ENCODE measurements at places on chromosomes 13 and 19.

DNA sequence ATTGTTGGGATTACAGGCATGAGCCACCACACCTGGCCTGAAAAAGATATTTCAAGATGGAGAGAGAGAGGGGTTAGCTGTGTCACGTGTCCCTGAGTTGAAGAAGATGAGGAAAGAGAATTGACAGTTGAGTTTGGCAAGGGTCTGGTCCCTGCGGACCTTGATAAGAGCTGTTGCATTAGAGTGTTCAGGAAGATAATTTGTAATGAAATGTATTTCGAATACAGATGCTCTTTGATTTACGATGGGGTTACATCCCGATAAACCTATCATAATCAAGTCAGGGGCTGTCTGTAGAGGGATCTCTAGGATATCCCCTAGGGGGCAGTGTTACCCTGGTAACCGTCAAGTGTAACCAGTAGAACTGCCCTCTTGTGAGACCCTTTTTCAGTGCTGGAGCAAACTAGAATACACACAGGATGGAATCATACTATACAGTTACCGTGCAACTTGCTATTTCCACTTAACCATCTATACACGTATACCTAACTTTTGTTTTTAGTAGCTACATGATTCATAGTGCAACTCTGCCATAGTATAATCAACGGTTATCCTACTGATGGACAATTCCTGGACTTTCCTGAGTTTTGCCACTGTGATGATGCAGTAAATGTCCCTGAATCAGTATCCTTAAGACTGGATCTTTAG, 1.5 kb upstream of the ELOF1 start:
- no peak for DNase-seq

- DNase-seq, result no peak
These were observed 54.5 kb downstream of the FLT3 start for GRCh38 chr13:28045861-28046260.

DNA sequence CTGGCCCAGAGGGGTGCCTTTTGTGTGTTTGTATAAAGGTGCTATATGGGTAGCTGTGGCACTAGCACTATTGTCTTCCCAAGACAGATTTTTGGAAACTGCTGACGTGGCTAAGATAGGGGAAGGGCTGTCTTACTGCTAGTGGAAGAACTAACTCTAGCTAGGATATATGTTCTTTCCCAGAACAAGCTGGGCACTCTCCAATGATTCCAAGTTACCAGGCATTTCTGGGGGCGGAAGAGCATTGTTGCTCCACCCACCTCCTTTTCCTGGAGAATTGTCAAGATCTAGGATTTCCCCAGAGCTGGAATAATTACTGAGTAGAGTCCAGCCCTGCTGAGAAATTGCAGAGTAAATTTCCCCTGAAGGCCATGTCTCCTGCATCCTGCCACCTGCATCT, 408.3 kb downstream of the KLF5 start:
- no peak for DNase-seq

DNA sequence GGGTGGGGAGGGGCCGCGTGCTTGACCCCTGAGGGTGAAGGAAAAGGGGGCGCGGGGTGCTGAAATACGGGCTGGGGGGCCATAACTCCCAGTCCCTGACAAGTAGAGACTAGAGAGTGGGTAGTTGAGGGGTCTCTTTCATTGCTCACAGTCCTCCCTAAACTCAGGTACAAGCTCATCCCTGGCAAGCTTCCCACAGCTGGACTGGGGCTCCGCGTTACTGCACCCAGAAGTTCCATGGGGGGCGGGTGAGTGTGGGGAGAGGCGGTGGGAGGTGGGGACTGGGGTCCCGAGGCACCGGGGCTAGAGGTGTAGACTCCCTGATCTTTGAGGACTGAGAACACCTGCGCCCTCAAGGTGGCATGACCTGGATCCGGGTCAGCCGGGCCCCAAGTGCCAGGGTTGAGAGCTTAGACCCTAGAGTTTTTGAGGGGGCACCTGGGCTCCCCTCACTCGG, 1.3 kb downstream of the ETV2 start:
- no peak for DNase-seq

GRCh38 chr19:49581007-49581508, at the start of gene PRRG2:
Gene PRRG2, plus strand, starts transcription at chr19:49581316. Its CDS starts 1,904 bp downstream, at chr19:49583220.
- DNase-seq, result no peak

- no peak for DNase-seq
These were observed 1.9 kb downstream of the PTPRS start for GRCh38 chr19:5338656-5339197.

DNA sequence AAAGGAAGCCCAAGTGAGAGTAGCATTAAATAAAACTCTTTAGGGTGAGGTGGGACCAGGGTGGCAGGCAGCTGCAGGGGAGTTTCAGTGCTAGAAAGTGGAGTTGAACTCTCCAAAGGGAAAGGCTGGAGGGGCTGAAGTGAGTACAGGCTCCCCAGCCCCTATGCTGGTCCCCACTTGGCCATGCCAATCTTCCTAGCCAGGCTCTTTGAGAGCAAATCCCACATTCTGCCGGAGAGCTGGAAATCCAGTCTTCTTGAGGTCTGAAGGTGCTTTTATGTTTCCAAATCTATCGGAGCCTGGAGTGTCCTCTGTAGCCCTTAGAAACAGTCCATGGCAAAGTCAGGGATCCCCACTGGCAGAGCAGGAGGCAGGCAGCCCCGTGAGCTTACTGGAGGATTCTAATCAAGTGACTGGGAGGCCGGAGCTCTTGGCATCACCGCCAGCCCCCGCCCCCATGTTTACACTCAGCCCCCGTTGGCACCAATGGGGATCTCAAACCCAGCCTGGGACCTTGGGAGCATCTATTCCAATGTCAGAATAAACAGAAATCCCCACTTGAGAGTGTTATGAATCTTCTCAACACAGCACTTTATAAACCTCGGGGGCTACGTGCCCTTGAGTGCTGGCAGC, 18.3 kb downstream of the ZNF536 start:
- no peak for DNase-seq

- no peak for DNase-seq
These were observed 446 bp upstream of the ZNF83 start for GRCh38 chr19:52638601-52639000.

DNA sequence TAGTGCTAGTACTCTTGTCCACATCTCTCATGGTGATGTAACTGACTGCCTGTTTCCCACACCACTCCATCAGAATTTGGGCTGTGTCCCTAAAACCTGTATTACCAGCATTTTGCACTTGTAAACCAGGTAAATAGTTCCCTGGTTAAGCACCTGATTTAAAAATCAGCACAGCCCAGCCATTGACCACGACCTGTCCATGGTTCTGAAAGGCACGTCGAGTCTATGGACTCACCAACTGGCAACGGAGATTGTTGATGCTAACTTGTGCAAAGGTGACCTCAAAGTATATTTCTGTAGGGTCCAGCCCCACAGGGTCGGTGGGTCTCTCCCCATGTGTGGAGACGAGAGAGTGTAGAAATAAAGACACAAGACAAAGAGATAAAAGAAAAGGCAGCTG, 46.7 kb upstream of the ZNF835 start:
- DNase-seq, result no peak

DNA sequence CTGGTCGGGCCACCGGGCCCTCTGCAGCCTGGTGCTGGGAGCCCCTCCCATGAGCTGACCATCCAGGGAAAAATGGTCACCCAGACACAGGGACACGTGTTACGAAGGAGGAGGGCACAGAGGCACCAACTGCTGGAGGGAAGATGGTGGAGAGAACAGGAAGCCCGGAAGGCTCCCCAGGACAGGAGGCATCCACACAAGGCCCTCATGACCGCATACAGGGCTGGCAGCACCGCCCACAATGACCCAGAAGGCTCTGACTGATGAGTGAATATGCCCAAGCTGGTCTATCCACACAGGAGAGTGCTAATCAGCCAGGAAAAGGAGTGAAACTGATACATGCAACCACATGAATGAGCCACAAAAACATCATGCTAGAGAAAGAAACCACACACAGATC, 14.0 kb upstream of the TMEM86B start:
- DNase-seq, result no peak

DNA sequence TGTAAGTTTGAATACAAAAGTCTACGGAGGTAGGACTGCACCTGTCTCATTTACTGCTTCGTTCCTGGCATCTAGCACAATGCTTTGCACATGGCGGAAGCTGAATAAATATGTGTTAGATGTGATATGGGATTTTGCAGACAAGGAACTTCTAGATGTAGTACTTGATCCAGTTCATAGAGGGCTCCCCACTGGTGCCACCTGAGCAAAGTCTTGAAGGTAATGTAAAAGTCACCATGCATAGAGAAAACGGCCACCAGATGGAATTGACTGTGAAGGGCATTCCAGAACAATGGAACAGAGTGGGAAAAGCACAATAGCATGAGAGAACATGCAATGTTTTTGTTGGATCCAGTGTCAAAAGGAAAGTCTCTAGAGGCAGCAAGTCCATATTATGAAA, 209.3 kb downstream of the HS6ST3 start:
- no peak for DNase-seq

DNA sequence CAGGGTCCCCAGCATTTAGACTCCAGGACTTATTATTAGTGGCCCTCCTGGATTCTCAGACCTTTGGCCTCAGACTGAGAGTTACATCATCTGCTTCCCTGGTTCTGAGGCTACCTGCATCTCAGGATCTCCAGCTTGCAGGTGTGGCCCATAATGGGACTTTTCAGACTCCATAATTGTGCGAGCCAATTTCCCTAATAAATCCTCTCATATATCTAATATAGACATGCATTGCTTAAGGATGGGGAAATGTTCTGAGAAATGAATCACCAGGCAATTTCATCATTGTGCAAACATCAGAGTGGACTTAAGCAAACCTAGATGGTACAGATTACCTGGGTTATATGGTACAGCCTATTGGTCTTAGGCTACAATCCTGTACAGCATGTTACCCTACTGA, 116.5 kb upstream of the FBXL3 start:
- no peak for DNase-seq

DNA sequence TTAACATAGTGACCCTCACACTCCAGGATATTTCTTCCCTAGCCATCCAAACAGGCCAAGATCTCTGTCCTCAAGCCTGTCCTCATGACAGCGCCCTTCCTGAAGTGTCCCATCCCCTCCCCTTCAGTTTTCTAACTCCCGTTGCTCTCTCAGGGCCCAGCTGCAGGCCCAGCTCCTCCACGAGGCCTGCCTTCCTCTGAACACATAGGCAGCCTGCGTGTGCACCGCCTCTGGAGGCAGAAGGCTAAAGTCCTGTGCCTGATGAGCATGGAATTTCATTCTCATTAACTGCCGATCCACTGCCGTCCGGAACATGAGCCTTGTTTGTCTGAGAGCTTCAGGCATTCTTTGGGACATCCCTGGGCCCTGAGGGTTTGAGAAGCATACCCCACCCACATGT, 306.4 kb downstream of the DCLK1 start:
- DNase-seq, result no peak

- no peak for DNase-seq
These were observed 79.2 kb upstream of the ARHGEF7 start for GRCh38 chr13:111035861-111036260.

- no peak for DNase-seq
These were observed 7.8 kb downstream of the GAS6 start for GRCh38 chr13:113855931-113856715.

GRCh38 chr19:4391306-4391693, 9.0 kb downstream of the SH3GL1 start:
- DNase-seq, result no peak

DNA sequence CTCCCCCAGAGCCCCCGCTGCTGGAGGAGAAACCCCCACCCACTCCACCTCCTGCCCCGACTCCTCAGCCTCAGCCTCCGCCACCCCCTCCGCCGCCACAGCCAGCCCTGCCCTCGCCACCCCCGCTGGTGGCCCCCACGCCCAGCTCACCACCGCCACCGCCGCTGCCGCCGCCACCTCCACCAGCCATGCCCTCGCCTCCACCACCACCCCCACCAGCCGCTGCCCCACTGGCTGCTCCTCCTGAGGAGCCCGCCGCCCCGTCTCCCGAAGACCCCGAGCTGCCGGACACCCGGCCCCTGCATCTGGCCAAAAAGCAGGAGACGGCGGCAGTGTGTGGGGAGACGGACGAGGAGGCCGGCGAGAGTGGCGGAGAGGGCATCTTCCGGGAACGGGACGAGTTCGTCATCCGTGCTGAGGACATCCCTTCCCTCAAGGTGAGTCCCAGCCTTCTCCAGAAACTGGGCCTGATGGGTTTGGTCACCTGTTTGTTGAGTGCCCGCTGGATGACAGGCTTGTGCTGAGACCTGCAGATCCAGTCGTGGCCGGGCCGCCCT, 10.6 kb downstream of the PRR12 start:
- DNase-seq, result no peak

DNA sequence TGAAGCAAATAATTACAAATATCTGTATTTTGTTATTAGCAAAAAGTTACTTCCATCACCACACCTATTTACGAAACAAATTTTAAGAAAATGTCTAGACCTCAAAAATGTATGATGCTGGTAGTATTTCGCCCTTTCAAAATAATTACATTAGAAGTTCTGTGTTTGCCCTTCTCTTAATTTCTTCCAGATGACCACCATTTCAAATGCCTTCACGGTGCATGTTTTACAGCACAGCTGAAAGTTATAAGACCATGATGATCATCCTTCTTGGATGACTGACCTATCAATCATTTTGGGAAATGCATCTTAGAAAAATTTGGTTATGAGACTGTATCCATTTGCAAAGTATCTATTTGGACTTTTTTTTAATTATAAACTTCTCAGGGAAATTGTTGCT, 390.8 kb downstream of the SLITRK6 start:
- no peak for DNase-seq

DNA sequence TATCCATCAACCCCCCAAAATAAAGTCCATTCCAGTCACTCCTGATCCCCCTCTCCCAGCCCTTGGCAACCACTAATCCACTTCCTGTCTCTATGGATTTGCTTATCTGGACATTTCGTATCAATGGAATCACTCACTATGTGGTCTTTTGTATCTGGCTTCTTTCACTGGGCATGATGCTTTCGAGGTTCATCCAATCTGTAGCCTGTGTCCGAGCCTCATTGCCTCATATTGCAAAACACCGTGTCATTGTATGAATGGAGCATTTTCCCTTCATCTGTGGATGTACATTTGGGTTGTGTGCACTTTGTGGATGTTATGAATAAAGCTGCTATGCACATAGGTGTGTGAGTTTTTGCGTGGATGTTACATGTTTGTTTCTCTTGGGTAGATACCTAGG, 1.4 kb upstream of the FZR1 start:
- no peak for DNase-seq

GRCh38 chr13:24361852-24362366, 52.5 kb downstream of the C1QTNF9 start:
- no peak for DNase-seq
